ENCODE measurements at places on chromosomes 5 and 9.

- DNase-seq = no peak
Observed at GRCh38 chr5:3825531-3826451, 230.2 kb downstream of the IRX1 start.

- no peak for DNase-seq
Observed at GRCh38 chr5:17169507-17169906, 47.9 kb upstream of the BASP1 start.

DNA sequence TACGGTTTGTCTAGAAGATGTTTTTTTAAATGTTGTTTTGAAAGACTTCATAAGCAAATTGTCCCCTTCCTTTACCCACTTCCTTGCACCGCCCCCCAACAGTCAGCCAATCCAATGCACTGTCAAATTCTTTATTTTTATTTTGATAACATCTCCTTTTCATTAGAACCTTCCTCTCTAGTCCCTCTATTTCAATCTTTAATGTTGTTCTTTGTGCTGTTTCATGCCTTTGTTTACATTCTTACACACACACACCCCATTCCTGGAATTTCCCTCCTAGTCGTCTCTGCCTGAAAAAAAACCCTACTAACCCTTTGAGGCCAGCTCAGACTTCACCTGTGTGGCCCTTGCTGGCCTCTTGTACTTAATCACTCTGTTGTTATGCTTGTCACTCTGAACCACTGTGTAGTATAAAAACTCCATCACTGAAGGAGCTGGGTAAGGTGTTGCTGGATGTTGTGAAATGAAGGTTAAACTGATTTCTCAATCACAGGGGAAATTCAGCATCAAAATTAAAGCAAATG, 133.4 kb downstream of the UGCG start:
- no peak for DNase-seq

GRCh38 chr5:171269717-171270116, 39.3 kb upstream of the TLX3 start:
- DNase-seq = no peak

GRCh38 chr5:138024117-138024516, 8.8 kb downstream of the FAM13B start:
- DNase-seq = no peak

DNA sequence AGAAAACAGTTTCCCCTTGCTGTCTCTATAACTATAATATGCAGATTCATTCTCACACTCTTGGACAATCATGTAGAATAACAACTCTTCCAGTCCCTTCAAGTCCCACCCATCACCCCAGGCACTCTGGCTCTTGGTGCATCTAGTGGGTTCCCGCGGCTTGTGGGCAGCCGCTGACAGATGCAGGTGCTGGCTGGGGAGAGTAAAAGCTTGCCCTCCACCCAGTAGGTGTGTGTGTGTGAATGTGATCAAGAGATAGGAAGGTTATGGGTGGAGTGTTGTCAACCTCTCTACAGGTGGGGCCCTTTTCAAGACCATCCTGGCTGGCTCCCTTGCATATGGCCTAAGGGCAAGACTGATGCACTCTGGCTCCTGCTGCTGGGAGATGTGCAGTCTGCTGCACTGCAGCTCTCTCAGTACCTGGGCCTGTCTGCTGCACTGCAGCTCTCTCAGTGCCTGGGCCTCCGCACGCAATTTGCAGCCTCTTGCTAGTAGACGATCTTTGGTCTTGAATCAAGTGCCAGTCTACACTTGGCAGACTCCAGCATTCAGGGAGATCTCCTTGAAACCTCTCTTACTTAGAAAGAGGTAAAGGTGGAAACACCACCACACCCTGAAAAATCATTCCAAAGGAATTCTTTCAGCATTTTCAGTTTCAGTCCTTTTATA, 189.7 kb upstream of the GDNF start:
- no peak for DNase-seq

DNA sequence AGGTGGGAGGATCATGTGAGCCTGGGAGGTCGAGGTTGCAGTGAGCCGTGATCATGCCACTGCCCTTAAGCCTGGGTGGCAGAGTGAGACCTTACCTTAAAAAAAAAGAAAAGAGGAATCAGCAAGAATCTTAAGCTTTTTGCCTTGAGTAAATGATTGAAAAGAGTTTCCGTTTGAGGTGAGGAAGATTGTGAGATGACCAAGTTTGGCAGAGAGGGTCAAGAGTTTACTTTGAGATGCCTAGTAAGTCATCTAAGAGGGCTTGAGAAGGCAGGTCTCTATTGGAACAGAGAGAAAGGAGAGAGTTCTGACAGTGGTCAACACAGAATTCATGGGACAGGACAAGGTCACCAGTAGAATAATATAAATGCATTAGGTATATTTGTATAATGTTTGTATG, 572.1 kb downstream of the TLE4 start:
- no peak for DNase-seq

- no peak for DNase-seq
Observed at GRCh38 chr9:113675475-113675941, 200.6 kb upstream of the ZNF618 start.

- no peak for DNase-seq
Observed at GRCh38 chr9:116313638-116314037, 160.0 kb downstream of the PAPPA start.

- no peak for DNase-seq
Observed at GRCh38 chr9:18018221-18018620, 439.4 kb downstream of the SH3GL2 start.

DNA sequence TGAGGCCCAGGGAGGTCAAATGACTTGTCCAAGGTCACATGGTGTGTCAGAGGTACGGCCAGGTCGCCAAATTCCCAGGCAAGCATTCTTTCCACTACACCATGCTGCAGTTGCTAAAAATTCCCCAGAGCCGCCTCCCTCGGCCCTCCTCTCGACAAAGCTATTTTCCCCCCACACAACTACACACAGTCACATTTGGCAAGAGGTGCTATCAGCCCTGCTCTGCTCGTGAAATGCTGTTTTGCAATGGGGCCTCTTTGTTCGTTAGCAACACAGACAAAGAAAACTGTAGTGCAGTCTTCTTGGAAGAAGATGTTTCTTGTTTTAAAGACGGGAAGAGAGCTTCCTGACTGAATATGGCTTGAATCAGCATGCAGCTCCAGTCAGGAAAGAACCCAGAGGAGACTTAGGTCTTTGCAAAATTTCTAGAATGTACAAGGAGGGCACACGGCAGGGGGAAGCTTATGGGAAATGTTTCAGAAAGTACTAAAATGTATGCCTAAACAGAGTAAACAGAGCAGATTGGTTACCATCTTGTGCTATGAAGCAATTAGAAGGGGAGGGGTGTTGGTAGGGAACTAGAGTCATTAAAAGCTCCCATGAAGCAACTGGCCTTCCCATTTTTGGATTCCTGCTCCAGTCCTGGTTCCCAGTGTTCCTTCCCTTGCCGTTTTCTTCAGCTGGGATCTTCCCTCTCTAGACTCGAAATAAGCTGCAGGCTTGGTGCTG, 14.2 kb downstream of the SLIT3 start:
- DNase-seq = no peak

DNA sequence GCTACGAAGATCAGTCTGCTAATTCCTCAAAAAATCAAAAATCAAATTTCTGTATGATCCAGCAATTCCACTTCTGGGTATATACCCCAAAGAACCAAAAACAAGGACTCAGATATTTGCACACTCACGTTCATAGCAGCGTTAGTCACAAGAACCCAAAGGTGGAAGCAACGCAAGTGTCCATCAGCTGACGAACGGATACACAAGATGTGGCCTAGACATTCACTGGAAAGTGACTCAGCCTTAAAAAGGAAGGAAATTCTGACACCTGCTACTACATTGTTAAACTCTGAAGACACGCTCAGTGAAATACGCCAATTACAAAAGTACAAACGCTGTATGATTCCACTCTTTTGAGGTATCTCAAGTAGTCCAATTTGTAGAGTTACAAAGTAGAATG, 93.3 kb downstream of the OTULIN start:
- no peak for DNase-seq

DNA sequence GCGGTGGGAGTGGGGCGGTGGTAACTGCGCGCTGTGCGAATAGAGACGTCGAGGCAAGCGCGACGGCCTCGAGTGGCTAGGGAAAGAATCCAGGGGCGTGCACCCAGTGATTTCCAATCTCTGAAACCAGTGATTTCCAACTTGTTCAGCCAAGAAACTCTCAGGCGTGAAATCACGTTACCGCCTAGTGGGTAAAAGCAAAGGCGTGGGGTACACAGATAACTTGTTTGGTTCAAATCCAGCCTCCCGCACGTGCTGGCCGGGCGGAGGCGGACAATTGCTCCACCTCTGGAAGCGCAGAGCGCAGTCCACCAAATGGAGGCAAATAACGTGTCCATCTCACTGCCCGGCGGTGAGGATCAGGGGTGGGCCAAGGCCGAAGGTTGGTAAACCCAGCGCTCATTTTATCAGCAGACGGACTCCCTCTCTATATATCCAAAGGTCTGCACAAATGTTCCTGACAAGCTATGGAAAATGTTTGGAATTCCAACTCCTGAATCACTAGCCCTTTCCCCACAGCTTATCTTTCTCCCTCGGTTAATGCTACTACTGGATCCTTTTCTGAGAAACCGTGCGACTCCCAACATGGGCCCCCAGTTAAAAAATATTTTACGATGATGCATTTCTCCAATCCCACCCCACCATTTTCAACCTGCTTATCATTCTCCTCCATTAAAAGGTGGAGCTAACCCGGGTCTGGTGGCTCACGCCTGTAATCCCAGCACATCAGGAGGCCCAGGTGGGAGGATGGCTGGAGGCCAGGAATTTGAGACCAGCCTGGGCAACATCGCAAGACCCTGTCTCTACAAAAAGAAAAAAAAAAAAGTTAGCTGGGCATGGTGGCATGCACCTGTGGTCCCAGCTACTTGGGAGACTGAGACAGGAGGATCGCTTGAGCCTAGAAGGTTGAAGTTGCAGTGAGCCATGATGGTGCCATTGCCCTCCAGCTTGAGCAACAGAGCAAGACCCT, 950 bp upstream of the FNBP1 start:
- no peak for DNase-seq

DNA sequence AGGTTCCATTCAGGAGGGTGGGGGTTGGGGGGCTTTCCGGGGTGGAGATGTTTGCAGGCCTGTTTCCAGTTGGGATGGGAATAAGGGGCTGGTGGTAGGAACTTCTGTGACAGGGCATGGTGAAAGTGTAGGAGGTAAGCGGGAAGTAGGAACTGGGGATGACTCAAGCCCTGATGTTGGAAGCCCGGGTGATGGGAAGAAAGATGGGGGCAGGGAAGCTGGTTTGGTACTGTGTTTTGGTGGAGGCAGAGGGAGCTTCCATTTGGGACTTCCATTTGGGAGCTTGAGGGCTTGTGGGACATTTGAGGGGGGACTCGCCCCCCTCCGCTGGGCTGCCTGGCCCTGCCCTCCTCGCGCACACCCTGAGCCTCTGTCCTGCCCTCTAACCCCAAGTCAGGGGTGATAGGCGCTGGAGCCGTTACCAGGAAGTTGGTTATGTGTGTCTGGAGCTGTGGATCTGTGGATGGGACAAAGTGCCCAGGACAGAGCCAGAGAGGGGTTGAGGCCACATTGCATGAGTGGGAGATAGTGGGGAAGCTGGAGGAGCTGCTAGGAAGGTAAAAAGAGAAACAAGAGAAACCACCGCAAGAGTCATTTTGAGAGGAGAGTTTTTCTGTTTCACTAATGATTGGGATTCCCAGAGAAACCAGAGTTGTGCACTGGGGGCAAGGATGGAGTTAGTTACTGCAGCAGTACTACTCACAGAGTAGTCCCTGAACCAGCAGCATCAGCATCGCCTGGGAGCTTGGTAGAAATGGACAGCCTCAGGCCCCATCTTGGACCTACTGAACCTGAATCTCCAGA, 6.6 kb downstream of the RGS14 start:
- DNase-seq = no peak

DNA sequence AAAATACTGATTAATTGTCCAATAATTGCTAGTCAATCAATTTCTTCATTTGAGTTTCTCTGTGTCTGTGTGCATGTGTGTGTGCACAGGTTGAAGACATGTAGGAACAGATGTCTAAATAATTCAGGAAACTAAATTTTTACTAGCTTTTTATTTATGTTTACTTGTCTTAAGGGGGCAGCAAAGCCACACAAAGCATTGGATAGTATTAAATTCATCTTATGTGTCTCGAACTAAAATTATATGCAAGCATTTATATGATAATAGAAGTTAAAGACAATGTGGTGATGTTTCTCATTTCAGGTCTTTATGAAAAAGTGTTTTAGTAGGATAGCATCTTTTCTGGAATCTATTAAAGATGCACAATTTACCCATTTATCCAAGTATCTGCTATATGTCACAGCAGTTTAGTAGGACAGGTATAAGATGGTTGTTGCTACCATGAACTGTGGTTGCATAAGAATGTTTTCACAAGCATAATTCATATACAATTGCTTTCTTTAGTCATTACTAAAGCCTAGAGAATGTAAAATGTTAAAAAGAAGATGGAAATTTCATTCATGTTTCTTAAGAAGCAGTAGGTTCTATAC, 784.6 kb upstream of the NUDT12 start:
- DNase-seq = no peak

GRCh38 chr5:95069021-95069420, 215.9 kb downstream of the MCTP1 start:
- DNase-seq = no peak

DNA sequence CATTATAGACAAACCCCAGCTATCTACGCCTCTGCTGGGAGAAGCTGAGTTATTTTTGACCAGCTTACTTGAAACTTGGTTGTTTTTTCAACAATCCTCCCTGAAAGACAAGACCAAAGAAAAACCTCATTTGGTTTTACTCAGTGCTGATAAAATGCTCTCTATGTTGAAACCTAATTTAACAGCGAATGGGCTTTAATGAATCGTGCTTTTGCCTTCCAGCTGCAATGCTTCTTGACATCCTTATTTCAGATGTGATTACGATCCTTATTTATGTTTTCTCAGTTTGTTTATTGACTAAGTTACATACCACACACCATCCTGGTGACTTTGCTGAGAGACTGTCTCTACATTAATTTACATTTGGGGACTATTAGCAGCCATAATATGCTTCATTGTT, 179.2 kb downstream of the FBXL7 start:
- no peak for DNase-seq

- DNase-seq = no peak
Observed at GRCh38 chr5:81854915-81855314, 104.0 kb upstream of the SSBP2 start.

- DNase-seq = no peak
Observed at GRCh38 chr9:71984403-71984802, 73.0 kb downstream of the C9orf85 start.

DNA sequence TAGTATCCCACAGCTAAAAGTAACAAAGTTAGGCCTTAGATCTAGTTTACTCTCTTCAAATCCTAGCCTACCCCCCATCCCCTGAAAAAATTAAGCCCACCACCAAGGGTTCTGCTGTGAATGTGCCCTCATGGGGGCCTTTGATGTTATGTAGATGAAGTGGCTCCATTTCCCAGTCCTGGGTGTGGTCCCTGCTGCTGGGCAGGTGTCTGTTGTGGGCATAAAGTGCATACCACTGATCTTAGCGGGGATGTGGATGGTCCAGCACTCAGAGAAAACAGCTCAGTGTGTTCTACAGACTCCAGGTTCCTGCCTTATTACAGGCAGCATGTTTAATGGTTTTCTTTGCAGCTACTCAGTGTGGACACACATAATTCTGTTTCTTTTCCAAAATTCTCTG, 1.9 kb downstream of the PCBD2 start:
- DNase-seq = no peak

Data from activated naive CD4-positive, alpha-beta T cell (primary cell).